Heart left ventricle (tissue), 16 donors: ENCODE measurements at places on chromosomes 11 and 22. TPM values are rescaled to one million over a fixed set of nuclear protein-coding genes. Genes with fewer than 3 reads are reported as not detected.

The KCNJ4 gene
- total RNA-seq = 30.2 TPM

The CARD10 gene
- 7.5 TPM for total RNA-seq

The BRSK2 gene
- not detected for total RNA-seq

The PLAAT2 gene
- total RNA-seq = not detected

- H3K27me3 ChIP-seq = no peaks in the 10 kb centered on the region
- H3K4me3 ChIP-seq = no peak overlapping the region
- no peaks in the 10 kb centered on the region for H3K36me3 ChIP-seq
- no peak overlapping the region for H3K27ac ChIP-seq
- DNase-seq = no peak
Measured at GRCh38 chr11:117439256-117439655, 111.6 kb downstream of the CEP164 start.

GRCh38 chr11:66676282-66676919 lies 1.3 kb downstream of the RBM4B start:
- H3K4me1 ChIP-seq = peaks cover 49% of the 10 kb centered on the region
- H3K36me3 ChIP-seq = peaks cover 3% of the 10 kb centered on the region
- DNase-seq = no peak
- no peak overlapping the region for H3K27ac ChIP-seq

DNA sequence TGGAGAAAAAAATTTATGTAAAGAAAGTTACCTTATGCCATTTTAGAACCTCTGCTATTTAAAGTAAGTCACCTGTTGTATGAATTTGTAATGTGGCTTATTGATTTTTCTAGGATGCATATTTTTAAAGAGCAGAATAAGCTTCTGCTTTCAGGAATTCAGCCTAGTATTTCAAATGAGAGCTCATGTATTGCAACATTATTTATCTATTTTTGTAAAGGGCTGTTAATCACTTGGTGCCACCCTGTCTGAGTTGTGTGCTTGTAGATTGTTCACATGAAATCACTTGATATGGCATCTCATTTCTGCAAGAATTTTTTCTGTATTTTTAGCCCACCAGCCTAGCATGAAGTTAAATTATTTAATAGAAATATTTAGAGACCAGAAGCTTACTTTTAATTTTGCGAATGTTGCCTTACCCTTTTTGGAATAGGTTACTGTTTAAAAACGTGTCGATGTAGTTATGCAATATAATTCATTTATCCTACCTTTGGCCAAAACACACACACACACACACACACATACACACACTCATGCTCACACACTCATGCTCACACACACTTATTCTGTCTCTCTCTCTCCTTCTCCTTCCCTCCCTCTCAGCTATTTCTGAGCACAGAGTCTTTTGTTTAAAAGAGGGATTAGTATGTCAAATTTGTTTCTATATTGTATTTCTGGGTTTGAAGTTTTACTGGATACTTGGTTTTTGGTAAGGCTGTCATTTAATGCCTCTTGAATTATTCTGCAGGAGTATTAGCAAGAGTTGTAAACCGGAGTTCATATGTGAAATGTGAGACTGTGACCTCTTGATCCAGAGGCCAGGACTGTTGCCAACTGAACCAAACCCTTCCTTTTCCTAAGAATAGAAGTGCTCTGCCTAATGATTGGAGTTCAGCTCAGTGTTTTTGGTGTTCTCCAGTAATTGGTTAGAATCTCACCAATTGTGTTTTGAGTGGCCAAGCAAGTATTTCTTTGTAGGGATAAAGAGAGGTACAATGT lies 34.4 kb downstream of the YAP1 start:
- H3K4me1 ChIP-seq = peaks cover 60% of the 10 kb centered on the region
- H3K36me3 ChIP-seq = no peaks in the 10 kb centered on the region
- no peak overlapping the region for H3K4me3 ChIP-seq

GRCh38 chr22:36048911-36049677 lies 20.5 kb upstream of the RBFOX2 start:
- no peaks in the 10 kb centered on the region for H3K4me1 ChIP-seq
- H3K4me3 ChIP-seq = no peak overlapping the region
- no peaks in the 10 kb centered on the region for H3K36me3 ChIP-seq

- H3K36me3 ChIP-seq = no peaks in the 10 kb centered on the region
- no peaks in the 10 kb centered on the region for H3K27me3 ChIP-seq
- H3K4me3 ChIP-seq = no peak overlapping the region
- DNase-seq = no peak
- H3K4me1 ChIP-seq = peaks cover 44% of the 10 kb centered on the region
Measured at GRCh38 chr11:114441921-114442320, 2.7 kb downstream of the REXO2 start.

GRCh38 chr11:116033931-116034553 lies 529.8 kb upstream of the CADM1 start:
- H3K27ac ChIP-seq = no peak overlapping the region
- DNase-seq = no peak
- no peak overlapping the region for H3K4me3 ChIP-seq
- H3K4me1 ChIP-seq = no peaks in the 10 kb centered on the region
- no peaks in the 10 kb centered on the region for H3K36me3 ChIP-seq
- H3K27me3 ChIP-seq = no peaks in the 10 kb centered on the region

DNA sequence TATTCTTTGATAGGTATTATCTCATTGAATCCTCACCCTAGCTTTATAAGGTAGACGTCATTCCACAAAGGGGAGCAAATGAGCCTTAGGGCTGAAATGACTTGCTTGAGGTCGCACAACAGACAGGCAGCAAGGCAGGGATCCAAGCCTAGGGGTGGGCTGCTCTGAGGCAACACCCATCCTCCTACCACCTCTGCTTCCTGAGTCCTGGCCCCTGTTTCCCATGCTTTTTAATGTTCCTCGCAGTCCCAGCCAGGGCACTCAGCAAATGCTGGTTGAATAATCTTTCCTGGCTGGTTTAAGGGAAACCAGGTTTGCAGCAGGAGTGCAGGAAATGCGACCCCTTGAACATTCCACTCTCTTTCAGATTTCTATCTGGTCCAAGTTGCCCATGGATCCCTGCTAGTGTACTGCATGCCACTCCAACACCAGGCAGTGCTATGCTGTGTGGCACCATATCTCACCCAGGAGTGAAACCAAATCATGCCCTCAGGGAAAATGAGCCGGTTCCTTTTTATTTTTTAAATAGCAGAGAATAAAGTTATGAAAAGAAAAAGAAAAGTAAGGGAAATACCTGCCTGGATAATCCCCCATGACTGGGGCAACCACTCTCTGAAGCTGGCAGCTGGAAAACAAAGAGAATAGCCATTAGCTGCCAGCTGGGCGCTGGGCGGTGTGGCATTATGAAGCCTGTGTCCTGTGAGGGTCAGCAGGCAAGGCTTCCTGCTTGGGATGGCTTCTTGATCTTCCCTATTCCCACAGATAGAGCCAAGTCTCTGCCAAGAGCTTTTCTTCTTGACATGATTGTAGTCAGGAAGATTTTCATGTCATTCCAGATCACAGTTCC lies 21.8 kb downstream of the MICAL2 start:
- H3K4me1 ChIP-seq = peaks cover 25% of the 10 kb centered on the region
- no peaks in the 10 kb centered on the region for H3K27me3 ChIP-seq
- DNase-seq = no peak

- peak; percentile 21 for DNase-seq
- H3K4me1 ChIP-seq = peaks cover 27% of the 10 kb centered on the region
- H3K4me3 ChIP-seq = no peak overlapping the region
Measured at GRCh38 chr11:2519862-2520735, 75.3 kb downstream of the KCNQ1 start.

DNA sequence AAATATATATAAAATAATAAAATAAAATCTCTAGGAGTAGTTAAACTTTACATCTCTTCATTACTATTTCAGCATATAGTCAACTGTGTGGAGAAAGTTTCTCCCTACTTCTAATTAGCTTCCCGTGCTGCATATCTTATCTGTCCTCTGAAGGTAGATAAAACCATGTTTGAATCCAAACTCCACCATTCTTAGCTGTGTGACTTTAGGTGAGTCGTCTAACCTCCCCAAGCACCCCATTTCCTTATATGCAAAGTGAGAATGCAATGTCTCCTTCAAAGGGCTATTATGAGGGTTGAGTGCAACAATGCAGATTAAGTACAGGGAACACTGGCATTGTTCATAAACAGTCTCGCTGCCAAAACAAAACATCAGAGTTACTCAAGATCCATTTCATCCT lies 80.8 kb upstream of the DRD2 start:
- DNase-seq = no peak
- H3K4me3 ChIP-seq = no peak overlapping the region
- H3K36me3 ChIP-seq = no peaks in the 10 kb centered on the region
- no peaks in the 10 kb centered on the region for H3K4me1 ChIP-seq

- peak overlapping the region; percentile 65 for H3K4me3 ChIP-seq
- H3K36me3 ChIP-seq = peaks cover 20% of the 10 kb centered on the region
- no peak for DNase-seq
Measured at GRCh38 chr22:23893121-23893944, 850 bp upstream of the MIF start.

DNA sequence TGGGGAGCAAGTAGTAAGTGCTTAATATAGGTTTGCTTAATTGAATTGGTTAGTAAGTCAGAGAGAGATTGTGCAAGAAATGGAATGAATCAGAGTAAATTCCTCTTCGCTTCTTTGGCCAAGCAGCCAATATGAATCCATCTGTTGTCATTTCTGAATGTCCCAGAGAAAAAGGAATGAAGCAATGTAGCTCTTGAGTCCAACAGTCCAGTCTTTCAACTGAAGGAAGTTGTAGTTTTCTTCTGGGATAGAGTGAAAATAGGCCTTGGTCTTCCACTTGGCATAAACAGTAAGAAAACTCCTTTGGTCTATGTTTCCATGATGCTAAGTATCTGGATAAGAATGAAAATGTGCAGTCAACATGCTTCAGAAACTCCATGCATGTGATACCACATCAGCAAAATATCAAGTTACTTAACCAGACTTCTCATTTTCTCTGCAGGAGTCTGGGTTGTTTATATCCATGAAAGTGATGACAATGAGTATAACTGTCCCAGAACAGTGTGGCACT lies 1.8 kb upstream of the FIBIN start:
- DNase-seq = no peak
- H3K27ac ChIP-seq = peak overlapping the region; percentile 90
- no peaks in the 10 kb centered on the region for H3K27me3 ChIP-seq
- no peak overlapping the region for H3K4me3 ChIP-seq

DNA sequence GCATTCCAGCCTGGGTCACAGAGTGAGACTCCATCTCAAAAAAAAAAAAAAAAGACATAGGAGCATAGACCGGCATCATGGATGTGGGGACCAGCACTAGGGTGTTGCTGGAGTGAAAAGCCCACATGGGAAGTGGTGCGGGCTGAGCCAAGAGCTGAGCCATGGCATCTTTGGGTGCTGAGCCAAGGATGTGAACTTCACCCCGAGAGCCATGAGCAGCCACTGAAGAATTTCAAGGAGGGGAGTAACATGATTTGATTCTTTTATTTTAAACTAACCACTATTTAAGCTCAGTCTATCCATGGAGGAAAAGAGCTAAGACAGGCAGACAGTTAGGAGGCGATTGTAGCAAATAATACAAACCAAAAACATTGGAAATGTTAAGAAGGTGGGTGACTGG lies 57.4 kb downstream of the AHNAK start:
- no peaks in the 10 kb centered on the region for H3K27me3 ChIP-seq
- H3K4me1 ChIP-seq = no peaks in the 10 kb centered on the region
- H3K36me3 ChIP-seq = no peaks in the 10 kb centered on the region
- DNase-seq = no peak

DNA sequence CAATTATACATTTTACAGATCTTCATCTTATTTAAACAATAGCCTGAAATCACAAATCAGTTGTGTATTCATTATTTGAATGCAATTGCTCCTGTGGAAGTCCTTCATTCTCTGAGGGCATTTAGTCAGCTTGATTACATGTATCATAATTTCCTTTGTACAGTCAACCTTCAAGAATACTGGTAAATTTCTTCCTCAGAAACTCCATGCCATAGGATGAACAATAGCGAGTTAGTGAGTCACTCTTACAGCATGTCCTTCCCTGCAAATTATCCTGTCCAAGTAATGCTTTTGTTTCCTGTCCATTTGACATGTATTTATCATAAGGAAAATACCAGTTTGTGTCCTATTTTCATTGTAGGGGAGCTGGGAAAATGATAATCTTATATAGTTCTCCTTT lies 3.8 kb downstream of the OR10S1 start:
- no peaks in the 10 kb centered on the region for H3K36me3 ChIP-seq
- H3K27me3 ChIP-seq = no peaks in the 10 kb centered on the region
- no peaks in the 10 kb centered on the region for H3K4me1 ChIP-seq
- H3K27ac ChIP-seq = no peak overlapping the region
- no peak for DNase-seq

DNA sequence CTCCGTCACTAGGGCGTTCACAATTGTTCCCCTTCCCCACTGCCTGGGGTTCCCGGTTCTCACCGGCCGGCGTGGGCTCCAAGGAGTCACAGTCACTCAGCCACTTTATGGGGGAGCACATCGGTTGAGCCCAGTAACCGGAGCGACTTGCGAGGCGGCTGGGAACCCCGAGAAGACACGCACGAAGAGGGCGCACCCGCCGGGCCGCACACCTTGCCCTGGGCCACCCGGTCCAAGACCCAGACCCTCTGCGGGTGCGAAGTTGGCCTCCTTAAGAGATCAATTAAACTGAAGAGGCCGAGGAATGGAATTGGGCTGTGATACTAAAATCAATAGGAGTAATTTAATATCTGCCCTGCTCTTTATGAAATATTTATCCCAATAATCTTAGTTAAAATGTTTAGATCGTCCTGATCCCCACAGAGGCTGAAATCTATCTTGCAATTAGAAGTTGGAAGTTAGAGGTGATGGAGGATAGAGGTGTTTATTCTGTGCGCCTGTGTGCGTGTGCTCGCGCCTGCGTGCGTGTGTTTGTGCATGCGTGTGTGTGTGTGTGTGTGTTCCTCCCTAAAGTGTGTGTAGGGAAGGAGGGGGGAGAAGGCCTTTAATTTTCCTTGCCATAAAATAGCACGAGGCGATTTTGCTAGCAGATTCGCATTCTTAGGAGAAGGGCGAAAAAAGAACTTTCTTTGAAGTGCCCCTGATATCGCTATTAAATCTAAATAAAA lies 954 bp upstream of the MN1 start:
- H3K4me3 ChIP-seq = peak overlapping the region; percentile 83
- peaks cover 3% of the 10 kb centered on the region for H3K27me3 ChIP-seq
- no peaks in the 10 kb centered on the region for H3K36me3 ChIP-seq

DNA sequence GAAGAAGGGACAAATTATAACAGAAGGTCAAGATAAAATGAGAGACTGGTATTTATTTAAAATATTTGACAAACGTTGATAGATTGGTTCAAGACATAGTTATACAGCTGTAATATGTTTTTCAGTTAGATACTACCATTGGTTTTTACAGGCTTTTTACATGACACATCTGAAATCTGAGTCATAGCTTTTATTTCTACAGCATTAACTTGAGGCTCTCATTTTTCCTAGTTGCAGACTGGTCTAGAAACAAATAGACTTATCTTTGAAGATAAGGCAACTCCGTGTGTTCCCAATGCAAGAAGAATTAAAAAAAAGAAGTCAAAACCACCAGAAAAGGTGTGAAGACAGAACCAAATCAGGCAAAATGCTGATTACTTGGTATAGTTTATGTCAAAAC lies 31.3 kb downstream of the CEP57 start:
- no peak overlapping the region for H3K27ac ChIP-seq
- H3K36me3 ChIP-seq = peaks cover 70% of the 10 kb centered on the region
- H3K4me3 ChIP-seq = no peak overlapping the region
- no peaks in the 10 kb centered on the region for H3K27me3 ChIP-seq
